Fibroblast of gingiva (primary cell): ENCODE measurements at places on chromosomes 6 and 20.

GRCh38 chr6:24932832-24933231, 2.9 kb downstream of the RIPOR2 start:
- no peak for DNase-seq

DNA sequence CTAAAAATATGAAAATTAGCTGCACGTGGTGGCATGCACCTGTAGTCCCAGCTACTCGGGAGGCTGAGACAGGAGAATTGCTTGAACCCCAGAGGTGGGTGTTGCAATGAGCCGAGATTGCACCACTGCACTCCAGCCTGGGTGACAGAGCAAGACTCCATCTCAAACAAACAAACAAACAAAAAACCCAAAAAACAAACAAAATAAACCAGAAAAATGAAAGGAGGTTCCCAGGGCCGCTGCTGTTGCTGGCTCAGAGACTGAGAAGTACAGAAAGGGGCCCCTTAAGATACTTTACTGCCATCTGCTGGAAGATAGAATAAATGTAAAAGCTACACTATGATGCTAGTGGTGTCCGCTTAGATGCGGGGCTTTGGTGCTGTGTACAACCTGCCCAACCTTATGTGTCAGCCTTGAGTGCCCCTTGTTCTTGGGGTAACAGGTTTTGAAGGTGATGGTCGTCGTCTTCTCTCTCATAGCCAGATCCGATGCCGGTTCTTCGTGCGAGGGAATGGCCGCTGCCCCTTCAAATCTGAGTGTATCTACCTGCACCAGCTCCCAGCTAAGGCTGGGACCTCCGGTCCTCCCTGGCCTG, 2.8 kb upstream of the FANCE start:
- DNase-seq: peak; percentile 58

DNA sequence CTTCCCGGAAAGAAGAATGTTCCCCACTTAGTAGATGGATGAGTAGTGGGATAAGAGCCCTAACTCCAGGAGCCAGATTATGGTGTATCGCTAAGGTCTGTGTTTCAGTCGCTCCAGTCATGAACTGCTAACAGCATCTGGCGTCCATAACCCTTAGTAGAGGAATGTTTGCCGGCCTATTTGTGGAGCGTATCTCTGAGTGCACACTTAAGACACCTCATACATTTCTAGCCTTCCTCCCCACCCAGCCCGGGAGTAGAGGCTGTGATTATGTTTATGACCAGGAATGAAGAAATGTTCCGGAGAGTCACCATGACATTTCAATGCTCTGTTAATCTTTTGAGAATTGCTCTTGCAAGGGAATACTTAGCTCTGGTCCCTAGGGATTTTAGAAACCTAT, 251.1 kb upstream of the SOX4 start:
- DNase-seq: no peak

DNA sequence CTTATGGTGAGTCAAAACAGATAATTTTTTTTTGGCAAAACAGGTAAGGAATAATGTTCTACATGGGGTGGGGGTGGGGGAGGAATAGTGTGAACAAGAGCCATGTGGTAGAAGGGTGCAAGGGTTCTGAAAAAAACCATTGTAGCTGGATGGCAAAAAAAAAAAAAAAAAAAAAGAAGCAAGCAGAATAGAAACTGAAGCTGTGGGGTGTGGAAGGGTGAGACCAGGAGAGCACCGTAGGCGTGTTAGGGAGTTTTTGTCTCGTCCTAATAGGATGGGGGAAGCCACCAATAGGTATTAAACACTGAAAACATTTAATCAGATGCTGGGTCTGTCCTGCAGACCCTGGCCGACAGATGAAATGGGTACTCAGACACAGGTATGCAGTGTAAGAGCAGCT, 110.1 kb downstream of the ADTRP start:
- no peak for DNase-seq

- DNase-seq: peak; percentile 83
Observed at GRCh38 chr20:47205577-47206123, 150.8 kb downstream of the ZMYND8 start.

- no peak for DNase-seq
Observed at GRCh38 chr20:59013959-59014608, 5.1 kb upstream of the TUBB1 start.

GRCh38 chr20:62042025-62042820, 23.5 kb downstream of the TAF4 start:
- no peak for DNase-seq

DNA sequence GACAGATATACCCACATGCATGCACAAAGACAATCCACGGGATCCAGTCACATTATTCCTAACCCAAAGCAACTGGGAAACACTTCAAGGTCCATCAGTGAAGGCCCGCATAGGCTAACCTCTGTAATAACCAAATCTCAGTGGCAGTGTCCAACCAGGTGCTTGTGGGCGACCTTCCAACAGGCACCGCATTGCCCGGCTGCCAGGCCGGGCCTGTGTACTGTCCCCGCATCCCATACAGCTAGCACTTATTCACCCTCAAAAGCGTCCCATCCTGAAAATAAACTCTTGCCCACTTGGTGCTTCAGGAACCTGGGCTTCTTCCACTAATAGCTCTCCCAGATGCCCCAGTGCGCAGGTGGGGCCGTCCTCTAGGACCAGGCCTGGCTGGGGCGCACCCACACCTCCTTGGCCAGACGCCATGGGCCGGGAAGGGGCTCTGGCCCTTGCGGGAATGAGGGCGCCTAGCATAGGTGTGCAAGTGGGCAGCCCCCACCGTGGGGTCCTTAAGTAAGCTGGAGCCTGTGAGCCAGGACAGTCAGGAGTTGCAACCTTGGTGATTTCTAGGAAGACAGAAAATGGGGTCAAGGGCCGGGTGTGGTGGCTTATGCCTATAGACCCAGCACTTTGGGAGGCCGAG, 1.1 kb upstream of the ENTPD6 start:
- no peak for DNase-seq

GRCh38 chr20:5182615-5183254, 55.9 kb downstream of the CDS2 start:
- DNase-seq: no peak

DNA sequence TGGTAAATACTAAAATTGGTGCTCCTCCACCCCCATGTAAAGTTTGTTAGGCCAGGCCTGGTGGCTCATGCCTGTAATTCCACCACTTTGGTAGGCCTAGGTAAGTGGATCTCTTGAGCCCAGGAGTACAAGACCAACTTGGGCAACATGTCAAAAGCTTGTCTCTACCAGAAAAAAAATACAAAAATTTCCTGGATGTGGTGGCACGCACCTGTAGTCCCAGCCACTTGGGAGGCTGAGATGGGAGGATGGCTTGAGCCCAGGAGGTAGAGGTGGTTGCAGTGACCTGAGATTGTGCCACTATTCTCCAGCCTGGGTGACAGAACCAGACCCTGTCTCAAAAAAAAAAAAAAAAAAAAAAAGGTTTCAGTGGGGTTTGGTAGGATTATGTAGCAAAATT, 41.7 kb downstream of the ITCH start:
- DNase-seq: no peak

- DNase-seq: no peak
Observed at GRCh38 chr6:170270984-170271593, 19.8 kb downstream of the DLL1 start.

DNA sequence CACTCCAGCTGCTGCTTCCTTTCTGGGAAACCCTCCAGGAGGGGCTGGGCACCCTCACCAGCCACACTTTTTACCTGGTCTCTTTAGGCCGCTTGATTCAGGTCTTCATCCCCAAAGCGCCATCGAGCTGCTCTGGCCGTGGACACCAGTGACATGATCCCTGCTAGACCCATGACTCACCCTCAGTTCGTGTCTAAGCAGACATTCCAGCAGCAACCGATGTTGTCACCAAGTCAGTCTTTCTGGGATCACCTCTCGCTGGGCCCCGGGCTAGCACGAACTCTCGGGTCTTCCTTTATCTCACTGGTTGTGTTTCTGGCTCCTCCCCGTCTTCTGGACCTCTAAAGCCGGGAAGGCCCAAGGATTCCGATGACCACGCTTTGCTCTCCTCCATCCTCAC, 43.0 kb upstream of the GPR31 start:
- no peak for DNase-seq

DNA sequence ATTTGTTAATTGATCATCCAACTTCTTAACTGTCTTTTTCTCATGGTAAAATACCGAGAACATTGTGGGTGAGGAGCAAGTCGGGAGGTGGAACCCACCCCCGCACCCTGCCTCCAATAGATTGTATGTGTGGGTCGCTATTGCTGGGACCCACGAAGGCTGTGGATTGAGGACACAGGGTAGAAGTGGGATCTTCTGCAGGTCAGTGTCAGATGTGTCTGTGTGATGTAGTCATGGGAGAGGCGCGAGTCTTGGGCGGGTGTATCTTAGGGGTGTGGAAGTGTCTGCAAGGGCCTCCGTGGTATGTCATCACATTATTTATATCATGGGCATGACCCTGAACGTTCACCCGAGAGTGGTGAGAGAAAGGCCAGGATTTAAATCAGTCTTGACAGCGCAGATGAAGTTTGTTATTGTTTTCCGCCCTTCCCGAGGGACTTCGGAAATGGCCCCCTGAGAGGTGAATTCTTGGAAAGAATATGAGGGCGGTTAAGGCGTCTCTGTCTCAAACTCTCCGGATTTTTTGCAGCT, 472 bp upstream of the PAQR8 start:
- DNase-seq: peak; percentile 58

- no peak for DNase-seq
Observed at GRCh38 chr6:55319961-55320695, 7.1 kb upstream of the GFRAL start.

GRCh38 chr6:156283091-156283490, 494.1 kb upstream of the ARID1B start:
- DNase-seq: no peak

DNA sequence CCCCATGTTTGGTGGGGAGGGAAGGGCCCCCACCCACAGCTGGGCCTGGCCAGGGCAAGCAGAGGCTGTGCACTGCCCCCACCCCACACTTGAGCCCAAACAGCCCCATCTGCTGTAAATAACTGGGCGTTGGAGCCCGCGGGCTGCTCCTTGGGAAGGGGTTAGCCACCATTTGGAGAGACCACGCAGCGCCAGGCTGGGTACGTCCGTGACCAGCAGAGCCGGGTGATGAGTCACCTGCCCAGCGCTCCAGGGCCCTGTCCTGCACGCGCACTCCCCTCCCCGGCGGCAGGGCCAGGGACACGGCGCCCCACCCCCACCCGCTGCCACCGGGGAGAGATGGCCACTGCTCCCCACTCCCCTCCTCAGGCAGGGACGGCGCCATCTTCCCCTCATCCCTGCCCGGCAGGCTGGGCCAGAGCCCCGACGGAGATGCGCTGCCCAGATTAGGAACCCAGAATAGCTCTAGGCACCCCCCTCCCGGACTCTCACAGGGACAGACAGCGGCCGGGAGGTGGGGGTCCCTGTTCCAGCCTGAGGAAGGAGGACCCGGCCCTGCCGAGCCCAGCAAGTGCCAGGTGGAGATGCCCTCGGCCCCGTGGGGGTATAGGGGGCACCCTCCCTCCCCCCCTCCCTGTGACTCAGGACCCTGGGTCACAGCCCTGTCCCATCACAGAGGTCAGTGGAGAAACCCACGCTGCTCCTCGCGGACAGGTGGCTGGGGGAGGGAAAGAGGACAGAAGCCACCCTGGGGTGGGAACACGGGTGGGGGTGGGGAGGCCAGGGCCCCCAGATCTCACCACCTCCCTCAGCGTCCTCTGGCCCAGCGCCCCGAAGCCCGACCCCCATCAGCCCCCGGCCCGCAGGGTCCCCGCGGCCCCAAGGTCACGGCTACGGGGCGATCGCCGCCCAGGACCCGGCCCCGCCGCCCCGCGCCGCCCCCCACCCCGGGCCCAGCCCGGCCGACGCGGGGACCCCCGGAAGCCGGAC, 642 bp downstream of the EEF1A2 start:
- DNase-seq: no peak

DNA sequence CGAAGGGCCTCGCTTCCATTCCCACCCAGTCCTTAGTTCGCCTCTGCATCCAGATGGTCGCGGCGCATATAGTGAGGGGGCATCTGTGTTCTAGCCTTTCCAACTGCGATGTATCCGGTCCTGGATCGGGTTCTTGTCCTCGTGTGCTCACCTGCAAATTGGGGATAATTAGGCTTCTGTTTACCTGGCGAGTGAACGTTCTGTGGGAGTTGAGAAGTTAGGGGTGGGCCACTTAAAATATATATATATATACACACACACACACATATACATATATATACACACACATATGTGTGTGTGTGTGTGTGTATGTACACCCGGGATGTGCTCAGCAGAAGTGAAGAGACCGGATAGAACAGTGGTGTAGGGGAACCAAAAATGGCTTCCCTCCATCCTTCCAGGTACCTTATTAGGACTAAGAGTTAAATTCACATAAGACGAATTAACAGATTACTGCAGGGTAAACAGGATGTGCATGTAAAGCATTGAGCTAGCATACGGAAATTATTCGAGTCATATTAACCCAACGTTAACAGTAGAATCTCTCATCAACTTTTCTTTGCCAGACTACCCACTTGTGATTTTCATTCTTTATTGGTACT, 537 bp downstream of the CSTF1 start:
- DNase-seq: no peak

GRCh38 chr6:31776989-31777666, at the start of gene VWA7:
Gene VWA7 (minus strand): TSS chr6:31777328. CDS start chr6:31776779, 549 bp downstream.
- peak; percentile 24 for DNase-seq

DNA sequence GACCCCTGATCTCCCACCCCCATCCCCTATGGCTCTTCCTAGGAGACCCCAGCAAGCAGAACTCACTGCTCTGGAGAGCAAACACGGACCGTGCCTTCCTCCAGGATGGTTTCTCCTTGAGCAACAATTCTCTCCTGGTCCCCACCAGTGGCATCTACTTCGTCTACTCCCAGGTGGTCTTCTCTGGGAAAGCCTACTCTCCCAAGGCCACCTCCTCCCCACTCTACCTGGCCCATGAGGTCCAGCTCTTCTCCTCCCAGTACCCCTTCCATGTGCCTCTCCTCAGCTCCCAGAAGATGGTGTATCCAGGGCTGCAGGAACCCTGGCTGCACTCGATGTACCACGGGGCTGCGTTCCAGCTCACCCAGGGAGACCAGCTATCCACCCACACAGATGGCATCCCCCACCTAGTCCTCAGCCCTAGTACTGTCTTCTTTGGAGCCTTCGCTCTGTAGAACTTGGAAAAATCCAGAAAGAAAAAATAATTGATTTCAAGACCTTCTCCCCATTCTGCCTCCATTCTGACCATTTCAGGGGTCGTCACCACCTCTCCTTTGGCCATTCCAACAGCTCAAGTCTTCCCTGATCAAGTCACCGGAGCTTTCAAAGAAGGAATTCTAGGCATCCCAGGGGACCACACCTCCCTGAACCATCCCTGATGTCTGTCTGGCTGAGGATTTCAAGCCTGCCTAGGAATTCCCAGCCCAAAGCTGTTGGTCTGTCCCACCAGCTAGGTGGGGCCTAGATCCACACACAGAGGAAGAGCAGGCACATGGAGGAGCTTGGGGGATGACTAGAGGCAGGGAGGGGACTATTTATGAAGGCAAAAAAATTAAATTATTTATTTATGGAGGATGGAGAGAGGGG, 1.4 kb downstream of the LTA start:
- DNase-seq: no peak
